ENCODE measurements at places on chromosomes 5 and 9. TPM values are rescaled to one million over a fixed set of nuclear protein-coding genes. Genes with fewer than 3 reads are reported as not detected.

DNA sequence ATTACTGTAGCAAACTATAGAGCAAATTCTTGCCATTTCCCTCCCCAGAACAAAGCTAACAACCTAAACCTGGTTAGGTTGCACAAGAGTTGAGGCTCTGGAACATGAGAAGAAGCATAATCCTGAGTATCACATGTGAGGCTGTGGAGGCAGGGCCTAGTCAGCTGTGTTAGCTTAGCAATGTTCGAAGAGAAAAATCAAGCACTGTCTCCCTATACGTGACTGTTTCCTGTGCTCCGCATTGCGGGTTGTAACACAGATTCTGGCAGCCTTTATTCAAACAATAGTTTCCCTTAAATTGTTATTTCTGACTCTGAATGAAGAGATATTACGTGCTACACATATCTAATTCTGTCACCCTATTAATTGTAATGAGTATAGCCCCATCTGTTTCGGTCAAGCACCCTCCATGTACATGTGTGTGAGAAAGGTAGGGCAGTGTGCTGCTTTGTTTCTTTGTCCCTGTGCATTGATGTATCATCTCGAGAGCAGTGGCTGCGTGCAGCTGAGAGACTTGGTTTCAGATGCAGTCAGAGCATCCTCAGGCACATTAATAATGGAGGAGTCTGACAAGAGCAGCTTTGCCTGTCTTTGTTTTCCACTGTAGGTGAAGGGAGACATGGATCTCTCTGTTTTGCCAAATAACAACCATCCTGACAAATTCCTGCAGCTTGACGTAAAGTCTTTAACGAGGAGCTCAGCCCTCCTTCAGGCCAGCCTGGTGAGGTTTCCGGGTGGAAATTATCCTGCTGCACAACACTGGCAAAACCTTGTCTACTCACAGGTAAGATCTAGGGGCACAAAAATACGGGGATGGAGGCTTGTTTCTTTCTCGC is at the start of gene MINAR2:
Gene MINAR2, plus strand, starts transcription at position 523 of the 836 bp plus-strand sequence. Its CDS starts 97 bp downstream, at position 620.
- no peak for DNase-seq

DNA sequence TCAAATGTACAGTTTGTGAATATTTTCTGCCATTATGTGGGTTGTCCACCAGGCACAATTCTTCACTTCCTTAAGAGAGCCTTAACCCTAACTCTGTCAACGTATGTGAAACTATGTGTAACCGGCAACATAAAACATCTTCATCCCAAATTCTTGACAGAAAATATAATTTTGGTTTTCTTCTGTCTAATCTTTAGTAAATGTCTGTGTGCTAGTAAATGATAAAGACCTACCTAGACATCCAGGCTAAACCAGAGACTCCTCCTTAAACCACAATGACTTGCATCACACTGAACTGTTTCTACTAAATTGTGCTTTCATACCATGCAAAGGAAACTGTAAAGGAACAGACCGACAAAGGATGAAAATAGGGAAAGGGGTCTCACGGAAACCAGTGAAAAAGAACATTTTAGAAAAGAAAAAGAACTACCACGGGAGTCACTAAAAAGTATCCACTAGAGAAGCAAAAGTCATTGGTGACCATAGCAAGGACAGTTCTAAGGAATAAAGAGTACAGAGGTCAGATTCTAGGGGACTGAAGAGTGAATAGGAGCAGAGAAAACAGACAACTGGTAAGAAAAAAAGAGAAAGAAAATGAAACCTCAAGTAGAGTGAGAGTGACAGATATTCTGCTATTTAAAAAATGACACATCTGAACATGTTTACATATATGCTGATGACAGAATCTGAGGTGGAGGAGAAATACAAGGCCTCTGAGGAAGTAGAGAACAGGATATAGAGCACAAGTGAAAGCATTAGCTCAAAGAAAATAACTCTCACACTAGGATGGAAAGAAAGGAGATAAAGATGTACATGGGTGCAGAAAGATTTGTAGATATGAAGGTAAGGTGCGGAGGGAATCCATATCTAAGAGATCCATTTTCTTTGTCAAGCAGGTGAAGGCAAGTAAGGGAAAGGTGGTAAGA is 49.4 kb downstream of the FNIP1 start:
- peak; percentile 39 for DNase-seq

DNA sequence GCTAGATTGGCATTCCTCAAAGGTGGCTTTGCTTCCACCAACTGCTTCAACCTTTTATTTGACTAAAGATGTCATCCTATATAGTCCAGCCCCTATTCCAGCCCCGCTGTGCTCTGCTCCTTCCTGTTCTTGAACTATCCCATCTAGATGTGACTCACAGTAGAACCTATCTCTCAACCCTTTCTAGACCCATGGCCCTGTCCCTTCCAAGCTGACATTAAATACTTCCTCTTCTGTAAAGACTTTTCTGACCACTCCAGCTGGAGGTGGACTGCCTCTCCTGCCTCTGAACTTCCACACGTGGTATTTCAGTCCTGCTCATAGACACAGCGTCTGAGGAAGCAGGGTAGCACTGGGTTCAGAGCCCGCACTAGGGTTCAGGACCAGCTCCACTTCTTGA is 32.4 kb downstream of the OSTF1 start:
- DNase-seq = no peak

GRCh38 chr9:134540276-134541096 is 101.1 kb upstream of the COL5A1 start:
- DNase-seq = no peak

- DNase-seq = no peak
Observed at GRCh38 chr5:133461796-133462516, 150.4 kb downstream of the FSTL4 start.

GRCh38 chr9:18675973-18676372 is 202.0 kb downstream of the ADAMTSL1 start:
- no peak for DNase-seq

- no peak for DNase-seq
Observed at GRCh38 chr5:112895682-112896081, 26.3 kb downstream of the REEP5 start.

DNA sequence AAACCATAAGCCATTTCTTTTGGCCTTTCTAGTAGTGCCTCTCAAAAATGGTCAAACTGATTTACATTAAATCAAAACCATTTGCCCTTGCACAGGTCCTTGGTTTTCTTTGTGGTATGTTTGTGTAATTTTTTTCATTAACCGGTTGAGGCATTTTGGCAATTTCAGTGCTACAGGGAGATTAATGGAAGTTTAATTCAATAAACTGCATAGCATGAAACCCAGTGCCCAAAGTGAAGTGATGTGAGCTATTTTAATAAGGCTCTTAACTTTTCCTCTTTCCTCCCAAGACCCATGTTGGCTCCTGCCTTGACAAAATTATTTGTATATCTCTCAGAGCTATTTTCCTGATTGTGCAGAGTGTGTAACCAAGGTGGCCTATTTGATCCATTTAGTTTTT is 326.2 kb upstream of the SEMA6A start:
- no peak for DNase-seq

DNA sequence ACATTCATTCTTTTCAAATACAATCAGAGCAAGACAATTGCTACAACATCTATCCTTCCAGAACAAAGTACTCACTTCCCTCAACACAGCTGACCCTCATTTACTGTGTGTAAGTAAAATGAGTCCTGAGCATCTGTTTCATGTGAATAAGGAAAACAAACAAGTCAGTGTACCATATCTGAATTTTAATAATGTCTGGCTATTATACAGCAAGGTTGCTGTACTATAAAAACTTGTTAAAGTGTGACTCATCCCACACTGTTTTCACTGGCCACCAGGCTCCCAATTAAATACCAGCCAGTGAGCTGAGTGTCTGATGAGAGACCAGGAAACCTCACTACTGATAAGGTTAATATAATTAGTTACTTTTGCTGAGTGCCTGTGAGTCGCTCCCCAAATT is 339.8 kb downstream of the AGTPBP1 start:
- no peak for DNase-seq

DNA sequence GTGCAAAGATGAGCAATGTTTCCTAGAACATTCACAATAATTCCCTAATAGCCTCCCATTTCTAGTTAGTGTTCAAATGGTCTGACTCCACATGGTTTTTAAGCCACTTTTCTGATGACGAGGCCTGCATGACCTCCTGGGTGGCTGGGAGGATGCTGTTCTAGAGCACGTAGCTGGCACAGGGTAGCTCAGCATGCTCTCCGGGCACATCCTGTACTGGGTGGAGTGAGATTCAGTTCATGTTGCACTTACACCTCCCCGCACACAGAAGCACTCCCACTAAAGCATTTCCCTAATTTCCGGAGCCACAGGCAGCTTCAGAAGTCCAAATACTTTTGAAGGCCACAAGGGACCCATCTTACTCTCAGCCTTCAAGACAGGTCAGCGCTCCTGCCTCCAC is 159.8 kb upstream of the LHFPL2 start:
- DNase-seq = no peak

DNA sequence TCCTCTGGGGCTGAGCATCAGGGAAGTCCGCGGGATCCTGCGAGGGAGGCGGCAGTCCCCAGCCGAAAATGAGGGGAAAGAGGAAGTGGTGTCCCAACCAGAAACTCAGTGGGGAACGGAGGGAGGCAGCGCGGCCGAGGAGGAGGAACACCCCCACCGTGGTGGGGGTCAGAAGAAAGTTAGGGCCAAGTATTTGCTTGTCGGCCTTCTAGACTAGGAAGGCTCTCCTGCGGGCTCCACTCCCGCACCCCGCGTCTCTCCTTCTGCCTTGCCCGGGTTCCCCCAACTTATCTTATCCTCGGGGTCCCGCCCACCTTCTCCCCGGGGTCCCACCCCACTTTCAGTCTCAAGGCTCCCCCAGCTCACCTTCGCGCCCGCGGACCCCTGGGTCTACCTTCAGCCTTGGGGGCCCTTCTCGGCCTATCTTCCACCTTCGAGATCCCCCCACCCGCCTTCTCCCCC is 557 bp upstream of the PHF2 start:
- DNase-seq = peak; percentile 72

- no peak for DNase-seq
Observed at GRCh38 chr5:10330511-10331230, 22.8 kb upstream of the MARCHF6 start.

DNA sequence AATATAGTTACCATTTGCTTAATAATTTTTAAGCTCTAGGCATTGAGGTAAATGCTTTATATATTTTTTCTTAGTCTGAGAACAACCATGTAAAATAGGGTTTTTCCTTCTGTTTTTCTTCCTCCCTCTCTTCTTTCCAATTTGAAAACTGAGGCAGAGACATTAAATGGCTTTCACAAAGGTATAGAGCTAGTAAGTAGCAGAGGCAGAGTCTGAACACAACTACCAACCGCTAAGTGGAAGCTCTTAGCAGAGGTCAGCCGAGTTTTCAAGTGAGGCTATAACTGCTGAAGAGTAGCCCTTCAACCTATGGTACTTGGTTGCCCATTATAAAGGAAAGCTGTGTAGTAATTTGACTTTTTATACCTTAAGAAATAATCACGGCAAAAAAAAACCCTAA is 187.1 kb downstream of the MEF2C start:
- no peak for DNase-seq

DNA sequence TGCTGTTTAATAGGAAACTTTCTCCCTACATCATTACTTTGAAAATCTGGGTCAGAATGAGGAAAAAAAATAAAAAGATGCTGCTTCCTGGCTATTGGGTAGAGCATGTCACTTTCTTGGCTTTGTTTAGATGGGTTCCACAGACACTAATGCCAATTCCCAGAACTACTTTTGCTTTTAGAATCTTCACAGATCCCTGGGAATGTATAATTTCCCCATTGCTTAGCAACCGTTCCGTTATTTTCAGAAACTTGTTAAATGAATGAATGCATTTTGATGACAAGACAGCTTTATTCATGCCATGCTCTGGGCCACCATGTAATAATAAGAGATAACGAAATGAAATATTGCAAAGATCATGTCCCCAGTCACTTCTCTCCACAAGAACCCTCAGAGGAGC is 126.5 kb upstream of the TRPC7 start:
- no peak for DNase-seq

DNA sequence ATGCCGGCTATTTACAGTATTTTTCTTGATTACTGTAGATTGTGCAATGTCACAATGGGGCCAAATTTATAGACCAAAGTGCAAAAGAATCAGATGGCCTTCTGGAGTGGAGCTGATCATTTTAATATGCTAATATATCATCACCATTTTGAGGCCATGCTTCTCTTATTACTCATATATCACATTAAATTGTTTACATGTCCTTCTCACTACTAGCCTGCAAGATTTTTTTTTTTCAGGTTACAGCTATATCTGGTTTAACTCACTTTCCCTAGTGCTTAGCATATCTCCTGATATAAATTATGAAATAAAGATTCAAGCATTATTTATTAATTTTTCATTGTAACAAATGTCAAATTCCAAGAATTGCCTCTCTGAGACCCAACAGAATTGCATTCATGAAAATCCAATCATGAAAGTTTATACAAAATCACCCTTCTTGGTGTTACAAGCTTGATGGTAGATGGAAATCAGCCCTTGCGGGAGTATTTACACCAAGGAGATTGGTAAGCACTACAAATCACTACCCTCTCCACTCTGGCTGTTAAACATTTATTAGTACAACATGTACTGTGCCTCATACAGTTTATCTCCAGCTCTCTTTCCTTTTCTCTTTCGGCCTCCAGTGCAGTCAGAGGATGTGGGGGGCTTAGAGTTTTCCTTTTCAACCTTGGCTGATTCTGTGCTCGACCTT is 703.9 kb downstream of the BRINP1 start:
- DNase-seq = no peak

DNA sequence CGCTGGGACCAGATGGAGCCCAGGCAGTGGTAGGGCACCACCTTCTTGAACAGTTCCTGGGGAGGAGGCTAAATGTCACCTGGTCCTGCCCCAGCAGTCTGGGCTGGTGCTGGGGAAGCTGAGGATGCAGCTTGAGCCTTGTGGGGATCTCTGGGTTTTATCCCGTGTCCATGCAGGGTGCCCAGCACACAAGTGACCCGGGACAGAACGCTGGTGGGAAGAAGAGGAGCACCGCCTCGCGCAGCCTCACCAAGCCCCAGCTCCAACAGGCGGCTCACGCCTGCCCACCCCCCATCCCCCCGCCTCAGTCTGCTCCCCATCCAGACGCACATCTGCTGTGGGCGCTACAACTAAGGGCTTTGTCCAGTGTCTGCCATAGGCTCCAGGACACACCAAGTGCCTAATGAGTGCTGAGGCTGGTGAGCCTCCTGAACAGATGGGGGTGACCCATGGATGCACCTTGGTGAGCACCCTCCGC is 13.8 kb downstream of the RALGDS start:
- DNase-seq = no peak

- no peak for DNase-seq
Observed at GRCh38 chr5:4625206-4625896, 514.8 kb upstream of the ADAMTS16 start.

GRCh38 chr9:131240047-131240921 is 36.0 kb downstream of the FAM78A start:
- no peak for DNase-seq

- no peak for DNase-seq
Observed at GRCh38 chr5:54936201-54936600, 49.2 kb downstream of the ESM1 start.

The HK3 gene
- 204 TPM for polyA plus RNA-seq

The ARHGEF39 gene
- 0.08 TPM for polyA plus RNA-seq

The GPR150 gene
- not detected for polyA plus RNA-seq

The NR2F1 gene
- not detected for polyA plus RNA-seq

The PCDHGA6 gene
- not detected for polyA plus RNA-seq

The RNF180 gene
- polyA plus RNA-seq = not detected

The MVB12B gene
- polyA plus RNA-seq = 3.5 TPM

The TCF7 gene
- polyA plus RNA-seq = 0.15 TPM

The SLC6A7 gene
- polyA plus RNA-seq = not detected

The PRDM9 gene
- not detected for polyA plus RNA-seq
